A172 (cell line): ENCODE measurements at places on chromosomes 2 and 18.

DNA sequence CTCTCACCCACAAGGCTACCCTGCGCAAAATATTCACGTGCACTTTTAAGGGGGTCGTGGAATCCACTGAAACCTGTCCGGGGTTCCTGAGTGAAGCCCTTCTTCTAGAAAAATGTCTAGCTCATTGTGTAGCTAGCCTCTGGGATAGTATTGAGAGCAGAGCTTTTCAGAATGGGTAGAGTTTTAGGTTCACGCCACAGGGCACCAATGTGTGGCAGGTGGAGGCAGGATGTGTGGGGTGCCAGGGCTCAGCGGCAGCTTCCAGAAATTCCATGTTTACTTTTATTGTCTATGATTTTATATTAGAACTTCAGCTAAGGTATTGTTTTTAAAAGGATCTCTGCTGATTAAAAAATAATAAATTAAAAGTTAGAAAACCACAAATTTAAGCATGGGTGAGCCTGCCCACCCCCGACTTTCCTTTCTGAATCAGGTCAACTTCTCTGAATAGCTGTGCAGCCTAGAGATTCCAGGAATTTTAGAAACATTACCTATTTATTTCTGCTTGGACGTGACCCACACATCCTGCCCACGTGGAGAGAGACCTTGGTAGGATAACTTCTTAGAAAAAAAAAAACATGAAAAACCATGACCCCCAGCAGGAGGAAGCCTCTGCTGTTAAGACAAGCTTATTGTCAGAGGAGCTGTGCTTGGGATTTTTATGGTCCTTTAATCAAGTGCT lies 163.7 kb downstream of the CTIF start:
- DNase-seq, result no peak

DNA sequence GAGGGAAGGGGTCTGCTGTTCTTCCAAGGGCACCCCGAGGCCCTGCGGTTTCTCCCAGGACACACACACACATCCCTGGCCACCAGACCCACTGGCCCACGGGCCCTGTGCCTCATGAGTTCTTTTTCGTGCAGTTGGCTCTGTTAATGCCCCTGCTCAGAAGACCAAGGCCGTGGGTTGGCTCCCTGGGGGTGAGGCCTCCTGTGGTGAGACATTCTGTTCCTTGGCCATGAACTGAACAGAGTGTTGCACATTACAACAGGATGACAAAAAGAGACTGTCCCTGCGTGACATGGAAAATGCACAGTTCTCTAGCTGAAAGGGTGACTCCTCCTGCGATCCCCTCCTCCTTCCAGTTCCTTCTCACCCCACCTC lies 30.7 kb downstream of the SH2D6 start:
- no peak for DNase-seq

- no peak for DNase-seq
Measured at GRCh38 chr2:223494942-223495341, 107.2 kb downstream of the SCG2 start.

DNA sequence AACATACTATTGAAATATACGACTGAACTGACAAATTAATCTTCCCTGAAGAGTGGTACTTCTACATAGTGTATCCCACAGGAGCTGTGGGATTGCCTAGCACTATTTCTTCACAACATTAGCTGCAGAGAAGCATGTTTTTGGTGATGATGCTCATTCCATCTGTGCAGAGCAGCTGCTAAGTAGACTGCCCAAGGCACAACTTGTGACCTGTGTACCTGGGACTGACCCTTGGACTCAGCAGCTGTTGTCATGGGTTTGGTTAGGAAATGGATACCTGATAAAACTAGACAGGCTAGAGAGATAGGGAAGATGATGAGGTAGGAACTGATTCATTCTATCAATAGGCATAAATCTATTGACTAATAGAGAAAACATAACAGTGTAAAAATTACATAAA lies 1204.0 kb downstream of the DSC3 start:
- no peak for DNase-seq
